ENCODE measurements at places on chromosomes 7 and 10.

DNA sequence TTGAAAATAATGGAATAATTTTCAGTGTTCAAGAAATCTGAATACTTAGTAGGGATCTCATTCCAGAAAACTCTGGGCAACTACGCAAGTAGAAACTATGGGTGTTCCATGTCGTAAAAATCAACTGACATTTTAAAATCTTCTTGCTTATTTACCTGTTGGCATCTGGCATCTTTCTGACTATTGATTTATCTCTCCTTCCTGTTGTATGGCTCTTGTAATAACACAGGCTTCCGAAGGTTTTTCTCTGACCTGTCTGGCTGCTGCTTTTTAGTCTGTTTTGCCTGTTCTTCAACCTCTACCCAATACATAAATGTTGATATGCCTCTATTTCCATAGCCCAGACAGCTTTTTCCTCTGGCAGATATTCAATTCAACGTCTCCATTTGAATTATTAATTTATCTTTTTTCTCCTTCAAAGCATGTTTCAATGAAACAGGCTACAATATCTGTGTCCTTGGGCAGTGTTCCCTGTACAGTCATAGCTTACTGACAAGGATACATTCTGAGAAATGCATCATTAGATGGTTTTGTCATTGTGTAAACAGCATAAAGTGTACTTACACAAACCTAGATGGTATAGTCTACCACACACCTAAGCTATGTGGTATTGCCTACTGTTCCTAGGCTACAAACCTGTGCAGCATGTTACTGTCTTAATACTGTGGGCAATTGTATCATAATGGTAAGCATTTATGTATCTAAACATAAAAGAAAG lies 105.9 kb upstream of the ETV1 start:
- DNase-seq = no peak
- H3K27ac ChIP-seq = no peak overlapping the region
- H3K27me3 ChIP-seq = no peaks in the 10 kb centered on the region
- H3K4me1 ChIP-seq = no peaks in the 10 kb centered on the region

- DNase-seq = no peak
- H3K36me3 ChIP-seq = peaks cover 6% of the 10 kb centered on the region
- H3K4me3 ChIP-seq = peak overlapping the region; percentile 96
- peak overlapping the region; percentile 97 for H3K27ac ChIP-seq
Measured at GRCh38 chr10:72355214-72355555, 466 bp upstream of the DNAJB12 start.

GRCh38 chr7:31373337-31374289 lies 33.1 kb upstream of the NEUROD6 start:
- DNase-seq = no peak
- H3K27ac ChIP-seq = no peak overlapping the region
- no peaks in the 10 kb centered on the region for H3K4me1 ChIP-seq
- no peaks in the 10 kb centered on the region for H3K36me3 ChIP-seq
- no peaks in the 10 kb centered on the region for H3K27me3 ChIP-seq

DNA sequence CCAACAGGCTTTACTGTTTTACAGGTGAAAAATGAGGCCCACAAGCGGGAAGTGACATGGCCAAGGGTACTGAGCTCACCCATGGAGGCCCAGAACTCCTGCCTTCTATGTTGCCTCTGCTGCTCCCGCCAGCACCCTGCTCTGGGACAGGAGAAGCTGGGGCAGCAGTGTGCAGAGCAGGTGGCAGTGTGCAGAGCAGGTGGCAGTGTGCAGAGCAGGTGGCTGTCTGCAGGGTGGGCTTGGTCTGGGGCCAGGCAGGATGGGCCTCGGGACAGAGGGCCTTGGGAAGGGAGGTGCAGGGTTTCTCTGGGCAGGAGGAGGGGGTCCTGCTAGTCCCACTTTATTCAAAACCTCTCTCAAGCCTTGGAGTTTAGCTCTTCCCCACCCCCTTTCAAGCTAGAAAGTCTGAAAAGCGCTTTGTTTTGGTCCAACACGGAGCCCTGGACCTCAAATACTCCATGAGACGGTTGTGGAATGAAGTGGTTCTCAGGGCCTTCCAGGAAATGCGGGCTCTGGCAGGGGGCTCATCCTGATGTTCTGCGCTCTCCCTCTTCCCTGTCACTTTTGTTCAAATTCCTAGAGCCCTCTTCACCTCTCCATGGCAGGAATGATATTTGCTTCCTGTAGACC lies 26.8 kb downstream of the TSPAN15 start:
- no peaks in the 10 kb centered on the region for H3K4me1 ChIP-seq
- peaks cover 2% of the 10 kb centered on the region for H3K27me3 ChIP-seq
- H3K27ac ChIP-seq = no peak overlapping the region
- no peaks in the 10 kb centered on the region for H3K36me3 ChIP-seq
- H3K4me3 ChIP-seq = no peak overlapping the region

DNA sequence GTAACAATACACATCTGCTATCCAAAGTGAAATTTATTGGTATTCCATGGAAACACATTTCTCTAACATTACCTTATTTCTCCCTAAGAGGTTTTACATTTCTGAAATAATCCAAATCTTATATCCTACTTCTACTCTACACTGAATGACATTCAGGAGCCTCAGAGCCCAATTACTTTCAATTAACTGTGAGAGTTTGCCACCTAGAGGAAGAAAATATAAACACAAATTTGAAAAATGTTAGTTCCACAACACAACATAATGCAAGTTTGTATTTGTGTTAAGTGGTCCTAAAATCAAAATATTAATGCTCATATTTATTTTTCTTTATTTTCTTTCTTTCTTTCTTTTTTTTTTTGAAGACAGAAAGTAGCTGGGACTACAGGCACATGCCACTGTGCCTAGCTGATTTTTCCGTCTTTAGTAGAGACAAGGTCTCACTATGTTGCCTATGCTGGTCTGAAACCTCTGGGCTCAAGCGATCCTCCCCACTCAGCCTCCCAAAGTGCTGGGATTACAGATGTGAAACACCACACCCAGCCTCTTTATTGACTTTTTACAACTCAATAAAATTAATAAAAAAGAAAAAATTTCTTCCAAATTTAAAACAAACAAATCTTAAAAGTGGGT lies 46.0 kb downstream of the ATAD1 start:
- peaks cover 9% of the 10 kb centered on the region for H3K4me1 ChIP-seq
- H3K36me3 ChIP-seq = peaks cover 31% of the 10 kb centered on the region
- no peak overlapping the region for H3K27ac ChIP-seq
- no peak overlapping the region for H3K4me3 ChIP-seq

- no peaks in the 10 kb centered on the region for H3K27me3 ChIP-seq
- H3K36me3 ChIP-seq = no peaks in the 10 kb centered on the region
- no peak overlapping the region for H3K27ac ChIP-seq
- H3K4me3 ChIP-seq = no peak overlapping the region
- DNase-seq = no peak
Measured at GRCh38 chr10:82068501-82068900, 193.5 kb downstream of the NRG3 start.

- no peak overlapping the region for H3K4me3 ChIP-seq
- DNase-seq = no peak
- no peaks in the 10 kb centered on the region for H3K36me3 ChIP-seq
Measured at GRCh38 chr10:107213861-107214260, 49.4 kb upstream of the SORCS1 start.

- no peak for DNase-seq
- H3K27ac ChIP-seq = peak overlapping the region; percentile 52
- no peaks in the 10 kb centered on the region for H3K27me3 ChIP-seq
- peaks cover 63% of the 10 kb centered on the region for H3K36me3 ChIP-seq
- H3K4me1 ChIP-seq = peaks cover 31% of the 10 kb centered on the region
Measured at GRCh38 chr10:7377614-7378248, 33.1 kb downstream of the SFMBT2 start.

Data from activated naive CD8-positive, alpha-beta T cell treated with anti-CD3 and anti-CD28 coated beads, Interleukin-2, amount 50 U/mL, for 24 hours (primary cell).